ENCODE measurements at places on chromosomes 7 and 10. TPM values are rescaled to one million over a fixed set of nuclear protein-coding genes. Genes with fewer than 3 reads are reported as not detected.

The CALHM1 gene
- not detected for total RNA-seq

The CAMK1D gene
- 31.2 TPM for total RNA-seq

The NME8 gene
- total RNA-seq, result not detected

The MGMT gene
- 13.9 TPM for total RNA-seq

The ZNF853 gene
- total RNA-seq, result 16.2 TPM

The TUBAL3 gene
- not detected for total RNA-seq

The ELN gene
- total RNA-seq, result 8,224 TPM

The NDUFA5 gene
- 52.3 TPM for total RNA-seq

The RHEB gene
- total RNA-seq, result 123 TPM

The MRPL43 gene
- total RNA-seq, result 54.0 TPM

The SFRP5 gene
- 0.80 TPM for total RNA-seq

The TLX1 gene
- total RNA-seq, result not detected

The FAM171A1 gene
- total RNA-seq, result 40.9 TPM

The WBP1L gene
- 97.1 TPM for total RNA-seq

The MYOZ1 gene
- 18.4 TPM for total RNA-seq

The ANXA8L1 gene
- total RNA-seq, result 0.27 TPM

The IDI2 gene
- total RNA-seq, result not detected

The C10orf62 gene
- not detected for total RNA-seq

The NPFFR1 gene
- total RNA-seq, result not detected

The SPDYE5 gene
- not detected for total RNA-seq

The PDAP1 gene
- 91.2 TPM for total RNA-seq

The NHLRC2 gene
- 29.2 TPM for total RNA-seq

Measured in chondrocyte (in vitro differentiated cells).